Progenitor cell of endocrine pancreas (in vitro differentiated cells): ENCODE measurements at places on chromosomes 2 and 18. TPM values are rescaled to one million over a fixed set of nuclear protein-coding genes. Genes with fewer than 3 reads are reported as not detected.

DNA sequence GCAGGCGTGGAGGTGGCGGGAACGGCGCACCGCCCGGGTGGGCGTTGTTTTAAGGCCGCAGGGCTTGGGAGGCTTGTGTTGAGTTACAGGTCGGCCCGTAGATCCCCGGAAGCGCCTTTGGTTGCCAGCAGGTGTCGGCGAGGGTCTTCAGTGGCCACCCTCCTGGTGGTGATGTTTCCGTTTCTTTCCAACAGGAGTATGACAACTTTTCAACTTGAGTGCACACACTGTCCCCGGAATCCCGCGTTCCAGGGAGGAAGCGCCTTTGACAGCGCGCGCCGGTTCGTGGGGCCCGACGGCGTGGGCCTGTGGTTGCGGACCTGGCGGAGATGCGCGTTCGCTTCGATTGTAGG is 1.0 kb upstream of the HDAC4 start:
- DNase-seq = no peak

DNA sequence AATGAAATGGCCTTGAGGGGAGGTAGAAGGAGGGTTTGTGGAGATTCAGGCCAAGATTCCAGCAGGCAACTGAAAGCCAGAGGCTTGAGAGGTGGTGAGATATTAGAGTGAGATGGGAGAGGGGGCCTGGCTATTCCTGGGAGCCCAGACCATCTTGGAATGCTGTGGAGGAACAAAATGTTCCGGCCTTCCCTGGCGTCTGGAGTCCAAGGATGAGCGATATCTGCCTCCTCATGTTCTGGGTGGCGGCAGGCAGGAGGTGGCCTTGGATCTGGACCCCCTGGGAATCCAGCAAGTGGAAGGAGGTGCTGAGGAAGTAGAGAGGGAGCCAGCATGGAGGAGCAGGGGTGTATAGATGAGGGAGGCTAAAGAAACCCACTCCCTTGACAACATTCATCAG is 335.9 kb downstream of the CYP26B1 start:
- DNase-seq = no peak

EFHD1 gene
- total RNA-seq = 2.7 and 4.3 TPM in 2 replicates

DNA sequence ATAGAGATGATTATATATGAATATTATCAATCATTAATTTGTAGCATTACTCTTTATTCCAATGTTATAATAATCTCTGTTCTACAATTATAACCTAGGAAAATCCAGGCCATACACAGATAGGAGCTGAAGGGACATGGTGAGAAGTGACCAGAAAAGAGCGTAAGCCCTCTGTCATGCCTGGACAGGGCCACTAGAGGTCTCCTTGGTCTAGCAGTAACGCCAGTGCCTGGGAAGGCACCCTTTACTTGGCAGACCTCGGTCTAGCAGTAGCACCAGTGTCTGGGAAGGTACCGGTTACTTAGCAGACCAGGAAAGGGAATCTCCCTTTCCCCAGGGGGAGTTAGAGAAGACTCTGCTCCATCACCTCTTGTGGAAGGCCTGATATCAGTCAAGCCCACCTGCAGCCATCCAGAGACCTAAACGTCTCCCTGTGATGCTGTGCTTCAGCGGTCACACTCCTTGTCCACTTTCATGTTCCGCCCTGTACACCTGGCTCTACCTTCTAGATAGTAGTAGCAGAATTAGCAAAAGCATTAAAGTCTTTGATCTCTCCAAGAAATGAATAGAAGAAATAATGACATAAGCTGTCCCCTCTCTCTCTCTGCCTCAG is 447.5 kb upstream of the FSIP2 start:
- DNase-seq = peak; percentile 50

GYPC gene
- total RNA-seq = 29.5 and 34.5 TPM in 2 replicates

- DNase-seq = no peak
These were observed 291.5 kb downstream of the PTH2R start for GRCh38 chr2:208698114-208698513.

GRCh38 chr2:2123238-2123637 is 207.8 kb downstream of the MYT1L start:
- no peak for DNase-seq

DNA sequence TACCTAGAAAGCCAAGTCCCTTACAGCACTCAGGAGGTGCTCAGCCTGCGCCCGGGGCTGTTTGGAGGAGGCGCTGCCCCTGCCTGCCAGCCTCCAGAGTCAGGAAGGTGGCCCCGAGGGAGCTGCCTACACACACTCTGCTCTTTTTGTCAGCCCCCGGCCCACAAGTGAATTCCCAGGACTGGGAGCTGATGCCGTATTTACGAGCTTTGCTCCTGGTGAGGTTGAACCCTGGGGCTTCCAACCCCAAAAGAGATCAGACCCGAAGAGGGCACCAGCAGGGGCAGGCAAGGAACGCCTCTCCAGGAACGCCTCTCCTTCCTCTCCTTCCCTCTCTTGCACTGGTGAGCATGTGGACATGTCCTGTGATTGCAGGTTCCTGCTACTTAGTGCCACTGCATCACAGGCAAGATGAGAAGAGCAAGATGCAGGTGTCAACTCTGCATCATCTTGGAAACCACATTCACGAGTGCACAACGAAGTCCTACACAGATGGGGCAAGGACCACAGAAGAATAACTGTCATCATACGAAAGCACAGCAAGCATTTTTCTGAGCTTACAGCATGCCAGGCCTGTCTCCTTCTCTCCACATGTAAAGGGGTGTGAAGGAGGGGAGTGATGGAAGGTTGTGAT is 126.7 kb downstream of the NDUFA10 start:
- no peak for DNase-seq

DNA sequence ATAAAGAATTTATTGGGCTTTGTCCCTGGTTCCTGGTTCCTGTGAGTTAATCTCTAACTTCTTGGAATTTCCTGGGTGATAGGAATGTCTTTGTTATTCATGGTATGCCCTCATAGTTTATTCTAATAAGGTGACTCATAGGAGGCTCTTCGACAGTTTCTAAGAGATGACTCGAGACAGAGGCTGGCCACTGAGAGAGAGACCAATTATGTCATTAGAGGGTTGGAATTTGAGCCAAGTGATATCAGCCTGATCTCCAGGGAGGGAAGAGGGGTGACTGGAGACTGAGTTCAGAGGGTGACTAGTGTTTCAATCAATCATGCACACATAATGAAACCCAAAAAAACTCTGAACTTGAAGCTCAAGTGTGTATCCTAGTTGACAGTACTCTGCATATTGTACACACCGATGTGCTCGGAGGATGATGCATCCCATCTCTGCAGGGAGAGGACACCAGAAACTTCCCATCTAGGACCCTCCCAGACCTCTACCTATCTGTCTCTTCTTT is 185.7 kb downstream of the MTCL1 start:
- no peak for DNase-seq

- DNase-seq = peak; percentile 61
These were observed 244.6 kb downstream of the BCL2 start for GRCh38 chr18:63074981-63075404.
